CD4-positive, alpha-beta T cell treated with Interferon alpha-2 for 1 hour (primary cell): ENCODE measurements at places on chromosomes 12 and 14.

GRCh38 chr12:50086148-50086547 is 1.0 kb downstream of the SMARCD1 start:
- DNase-seq, result no peak

- no peak for DNase-seq
Measured at GRCh38 chr14:55323910-55324309, 52.7 kb downstream of the FBXO34 start.

- DNase-seq, result no peak
Measured at GRCh38 chr14:60211153-60211552, 37.9 kb upstream of the PPM1A start.

GRCh38 chr12:40999210-40999609 is 188.9 kb upstream of the PDZRN4 start:
- no peak for DNase-seq

GRCh38 chr12:130139567-130140421 is 22.5 kb upstream of the FZD10 start:
- DNase-seq, result no peak
